Fibroblast of lung (primary cell): ENCODE measurements at places on chromosomes 2 and 18. TPM values are rescaled to one million over a fixed set of nuclear protein-coding genes. Genes with fewer than 3 reads are reported as not detected.

GRCh38 chr2:195520671-195521155 lies 136.3 kb upstream of the SLC39A10 start:
- DNase-seq, result peak; percentile 85

- DNase-seq, result no peak
Measured at GRCh38 chr2:198096002-198096401, 291.6 kb downstream of the PLCL1 start.

- peak; percentile 12 for DNase-seq
Measured at GRCh38 chr2:190214426-190215194, 105.0 kb downstream of the HIBCH start.

DNA sequence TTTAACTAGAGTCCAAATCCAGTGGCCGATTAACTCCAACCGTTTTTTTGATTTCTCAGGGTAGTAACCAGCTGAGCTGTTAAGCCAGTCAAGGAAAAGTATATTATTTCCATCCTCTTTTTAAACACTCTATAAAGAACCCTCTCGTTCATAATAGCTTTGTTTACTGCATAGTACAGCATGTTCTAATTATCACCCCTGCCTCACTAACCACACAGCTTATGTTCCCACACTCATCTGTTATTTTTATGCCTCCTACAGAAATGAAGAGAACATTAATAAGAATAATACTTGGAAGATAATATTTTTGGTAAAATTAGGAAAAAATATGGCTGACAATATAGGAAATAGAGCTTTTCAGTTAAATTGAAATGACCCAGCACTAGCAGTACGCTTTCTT lies 2132.8 kb upstream of the CELF4 start:
- DNase-seq, result no peak

- no peak for DNase-seq
Measured at GRCh38 chr18:79062806-79063205, 6.4 kb upstream of the ATP9B start.

DNA sequence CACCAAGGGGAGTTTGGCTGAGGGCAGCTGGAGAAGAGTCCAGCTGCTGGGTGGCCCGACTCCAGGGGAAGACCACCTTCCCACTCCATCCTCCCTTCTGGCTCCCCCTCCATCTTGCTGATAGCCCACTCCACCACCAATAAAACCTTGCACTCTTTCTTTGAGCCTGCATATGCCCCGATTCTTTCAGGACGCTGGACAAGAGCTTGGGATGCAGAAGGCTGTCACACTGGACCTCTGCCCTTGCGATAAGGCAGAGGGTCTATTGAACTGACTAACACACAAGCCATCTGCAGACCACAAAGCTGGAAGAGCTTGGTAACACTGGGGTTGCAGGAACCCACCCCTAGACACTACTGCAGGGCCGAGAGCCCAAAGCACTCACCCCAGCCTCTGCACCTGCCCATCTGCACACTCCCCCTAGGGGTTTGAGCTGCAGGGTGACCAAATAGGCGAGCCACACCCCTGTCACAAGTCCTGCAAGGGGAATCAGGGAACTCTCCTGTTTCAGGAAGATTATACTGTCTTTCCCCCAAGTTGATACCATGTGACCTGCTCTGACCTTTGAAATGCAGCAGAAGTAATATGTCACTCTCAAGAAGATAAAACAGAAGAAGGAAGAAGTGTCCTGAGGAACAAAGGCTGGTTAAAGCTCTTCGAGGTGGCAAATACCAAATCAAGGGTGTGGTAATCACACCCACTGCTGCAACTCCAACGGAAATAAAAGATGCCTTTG lies 70.5 kb downstream of the SMAD4 start:
- no peak for DNase-seq

GRCh38 chr2:66523990-66524389 lies 89.1 kb downstream of the MEIS1 start:
- DNase-seq, result no peak

DNA sequence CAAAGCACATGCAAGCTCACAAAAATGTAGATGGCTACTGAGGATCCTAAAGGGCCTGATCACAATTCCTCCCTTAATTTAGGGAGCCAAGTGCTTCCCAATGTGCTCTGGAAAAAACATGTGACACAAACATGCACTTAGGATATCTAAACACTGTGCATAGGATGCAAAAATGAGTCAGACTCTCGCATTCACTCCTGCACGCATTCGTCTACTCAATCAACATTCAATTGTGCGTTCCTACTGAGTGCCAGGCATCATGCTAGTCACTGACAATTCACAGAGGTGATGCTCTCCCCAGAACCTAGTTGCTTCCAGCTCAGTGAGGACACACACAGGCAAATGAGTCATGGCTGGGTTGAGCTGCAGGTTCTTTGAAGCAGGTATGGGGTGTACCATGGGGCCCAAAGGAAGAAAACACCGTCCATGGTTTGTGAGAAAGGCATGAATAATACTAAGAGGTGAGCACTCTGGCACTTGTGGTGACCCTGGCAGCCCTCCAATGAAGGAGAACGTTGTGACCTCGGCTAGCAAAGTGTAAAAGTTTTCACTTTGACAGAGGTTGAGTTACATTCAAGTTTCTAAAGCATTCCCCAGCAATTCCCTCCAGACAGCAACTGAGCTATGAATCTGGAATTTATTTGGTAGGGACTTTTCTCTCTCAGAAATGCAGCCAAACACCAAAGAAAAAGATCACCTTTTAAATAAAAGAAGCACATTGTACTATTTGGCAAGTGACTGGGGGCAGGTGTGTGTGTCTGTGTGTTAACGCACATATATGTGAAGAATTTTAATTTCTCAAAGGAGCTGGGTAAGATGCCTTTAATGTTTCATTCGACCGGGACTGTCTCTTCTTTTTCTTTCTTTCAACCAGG lies 173.3 kb downstream of the ALPK2 start:
- DNase-seq, result no peak

DNA sequence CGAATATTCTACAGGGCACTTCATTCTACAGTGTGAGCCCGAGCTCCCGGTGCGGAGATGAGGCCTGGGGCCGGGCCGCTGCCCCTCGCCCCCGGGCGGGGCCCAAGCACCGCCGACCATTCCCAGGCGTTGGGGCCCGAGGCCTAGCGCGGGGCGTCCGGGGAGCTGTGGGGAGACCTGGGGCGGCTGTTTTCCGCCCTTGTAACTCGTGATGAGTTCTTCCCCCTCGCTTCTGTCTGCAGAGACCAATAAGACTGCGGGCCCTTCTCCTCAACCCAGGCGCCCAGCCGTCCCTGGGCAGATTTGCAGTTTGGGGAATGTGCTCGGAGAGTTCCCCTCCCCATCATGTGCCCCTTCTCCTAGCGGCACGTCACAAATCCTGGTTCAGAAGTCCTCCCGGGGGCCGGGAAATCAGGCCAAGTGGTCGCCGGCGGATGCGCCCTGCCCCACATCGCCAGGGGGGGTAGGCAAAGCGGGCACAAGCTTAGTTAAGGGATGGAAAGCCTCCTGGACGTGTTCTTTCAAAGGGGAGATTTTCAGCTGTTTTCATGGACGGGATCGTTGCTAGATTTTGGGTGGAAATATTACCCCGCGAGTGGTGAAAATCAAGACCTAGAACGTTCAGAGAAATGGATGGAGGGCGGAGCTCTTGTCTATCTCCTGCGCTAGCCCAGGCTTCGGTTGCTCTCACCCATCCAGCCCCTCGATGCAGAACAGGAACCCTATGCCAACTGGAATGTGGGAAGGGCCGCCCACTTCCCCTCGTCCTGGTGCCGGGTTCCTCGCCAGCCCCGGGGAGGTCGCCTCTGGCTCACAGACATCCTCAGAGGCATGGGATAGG lies 18.8 kb upstream of the HAAO start:
- peak; percentile 70 for DNase-seq

Gene SERPINB3
- total RNA-seq, result not detected in 2 replicates

Gene PRLH
- not detected in 2 replicates for total RNA-seq

Gene ABCG8
- total RNA-seq, result not detected in 2 replicates
